Activated naive CD4-positive, alpha-beta T cell treated with Interleukin-2 at 50 U/mL for 16 hours (primary cell): ENCODE measurements at places on chromosomes 12 and 14.

DNA sequence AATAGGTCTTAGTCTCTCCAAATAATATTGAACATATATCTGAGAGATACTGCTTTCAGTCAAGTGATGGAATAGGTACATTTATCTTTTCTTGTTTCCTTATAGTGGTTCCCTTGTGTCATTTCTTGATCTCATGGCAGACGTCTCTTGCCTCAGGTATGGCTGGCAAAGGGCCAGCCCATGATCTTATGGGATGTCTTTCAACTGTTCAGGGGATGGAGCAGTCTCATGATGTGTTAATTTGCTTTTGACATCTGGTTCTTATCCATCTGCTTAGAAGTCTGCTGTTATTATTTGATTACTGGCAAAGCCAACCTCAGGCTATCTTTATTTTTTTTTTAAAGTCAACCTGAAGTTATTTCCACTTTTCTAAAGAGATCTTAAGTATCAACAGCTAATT is 262.9 kb downstream of the TMEM117 start:
- no peak for DNase-seq

DNA sequence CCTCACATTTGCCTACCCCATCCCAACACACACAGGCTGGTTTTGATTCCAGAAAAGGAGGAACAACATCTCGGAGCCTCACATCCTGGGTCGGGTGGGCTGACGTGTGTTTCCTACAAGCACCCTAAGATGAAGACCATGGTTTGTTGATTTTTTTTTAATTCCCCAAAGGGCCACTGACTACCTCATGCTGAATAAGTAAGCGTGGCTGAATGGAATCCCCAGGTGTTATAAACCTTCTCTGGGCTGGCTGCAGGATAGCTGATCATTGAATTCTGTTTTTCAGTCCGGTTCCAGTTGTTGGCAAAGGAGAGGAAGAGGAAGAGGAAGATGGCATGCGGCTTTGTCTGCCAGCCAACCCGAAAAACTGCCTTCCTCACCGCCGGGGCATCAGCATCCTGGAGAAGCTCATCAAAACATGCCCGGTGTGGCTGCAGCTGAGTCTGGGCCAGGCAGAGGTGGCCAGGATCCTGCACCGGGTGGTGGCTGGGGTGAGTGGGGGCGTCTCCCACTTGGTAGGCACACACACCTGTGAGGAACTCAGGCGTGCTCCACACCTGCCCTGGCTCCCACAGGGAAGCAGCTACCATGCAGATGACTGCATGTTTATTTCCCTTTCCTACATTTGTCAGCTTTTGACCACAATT is 42.0 kb downstream of the RIN3 start:
- DNase-seq: no peak

DNA sequence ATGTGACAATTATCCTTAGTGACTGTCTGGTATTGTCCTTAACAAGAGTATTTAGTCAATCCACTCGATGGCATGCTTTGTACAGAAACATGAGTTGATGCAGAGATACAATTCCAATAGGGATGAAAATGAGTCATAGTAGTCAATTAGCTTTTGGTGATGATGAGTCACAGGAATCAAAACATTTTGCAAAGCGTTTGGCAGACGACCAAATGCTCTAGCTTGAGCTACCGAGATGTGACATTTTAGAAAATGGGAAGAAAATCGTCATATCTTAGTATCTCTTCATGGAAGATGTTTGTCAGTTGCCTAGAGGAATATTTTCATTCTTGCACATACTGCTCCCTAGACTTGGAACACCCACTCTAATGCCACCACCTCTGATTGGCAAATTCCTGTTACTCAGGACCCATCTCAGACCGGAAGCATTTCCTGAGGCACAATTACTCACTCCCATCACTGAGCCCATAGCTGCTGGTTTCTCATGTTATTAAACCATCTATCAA is 95.0 kb downstream of the LMNTD1 start:
- no peak for DNase-seq

DNA sequence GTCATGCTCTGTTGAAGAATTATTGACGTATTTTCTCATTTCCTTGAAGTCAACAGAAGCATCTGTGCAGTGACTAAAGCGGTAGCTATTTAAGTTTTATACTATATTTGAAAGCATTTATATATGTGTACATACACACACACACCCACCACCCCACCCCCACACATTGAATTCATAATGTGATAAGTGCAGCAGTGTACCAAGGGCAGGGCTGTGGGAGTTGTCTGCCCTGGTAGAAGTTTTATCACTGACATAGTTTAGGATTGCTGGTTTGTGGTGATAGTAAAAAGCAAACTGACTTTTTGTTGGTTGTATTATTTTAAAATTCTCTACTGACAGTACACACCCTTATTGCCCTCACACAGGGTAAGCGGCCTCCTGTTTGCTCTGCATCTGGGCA is 39.1 kb downstream of the GAS2L3 start:
- no peak for DNase-seq

DNA sequence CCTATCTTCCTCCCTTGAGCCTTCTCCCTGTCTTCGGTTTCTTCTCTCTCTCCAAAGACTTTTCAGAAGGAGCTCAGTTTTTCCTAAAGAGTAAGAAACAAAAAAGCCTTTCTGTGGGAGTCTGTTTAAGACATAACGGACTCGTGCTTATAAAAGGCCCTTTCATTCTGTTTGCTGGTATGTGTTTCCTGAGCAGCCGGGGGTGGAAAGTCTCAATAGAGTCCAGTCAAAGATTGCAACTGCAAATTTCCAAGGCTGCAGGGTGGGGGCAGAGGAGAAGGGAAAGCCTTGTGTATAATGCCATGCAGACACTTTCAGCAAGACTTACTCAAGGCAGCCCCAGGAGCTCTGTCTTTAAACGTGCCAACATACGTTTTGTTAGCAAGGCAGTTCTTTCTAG is 62.2 kb downstream of the GNG2 start:
- no peak for DNase-seq

- no peak for DNase-seq
Observed at GRCh38 chr12:78244916-78245507, 414.3 kb downstream of the NAV3 start.

GRCh38 chr14:69567563-69567962 is 7.1 kb downstream of the CCDC177 start:
- no peak for DNase-seq

DNA sequence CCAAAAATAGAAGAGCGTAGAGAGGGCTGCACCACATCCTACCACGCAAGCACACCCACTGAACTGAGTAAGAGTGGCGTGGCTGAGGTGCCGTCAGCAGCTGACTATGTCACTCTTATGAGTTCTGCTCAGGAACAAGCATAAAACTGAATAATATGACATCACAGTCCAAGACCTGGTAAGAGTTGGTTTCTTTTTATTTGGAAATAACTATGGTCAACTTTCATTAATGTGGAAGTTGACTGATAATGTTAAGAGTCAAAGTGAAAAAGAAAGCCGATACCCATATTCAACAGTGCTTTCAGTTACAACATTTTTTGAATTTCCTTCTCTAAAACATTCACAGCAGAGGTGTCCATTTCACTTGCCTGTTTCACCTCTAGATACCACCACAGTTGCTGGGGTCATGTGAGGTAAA is 44.6 kb downstream of the GNS start:
- DNase-seq: peak; percentile 25

- no peak for DNase-seq
Observed at GRCh38 chr12:1108276-1108675, 117.3 kb downstream of the ERC1 start.
